ENCODE measurements at places on chromosomes 1 and 21. TPM values are rescaled to one million over a fixed set of nuclear protein-coding genes. Genes with fewer than 3 reads are reported as not detected.

Gene OPRD1
- 3.9 TPM for total RNA-seq

Gene HHAT
- 5.5 TPM for total RNA-seq

Gene PLEKHN1
- not detected for total RNA-seq

Gene DNAJC8
- total RNA-seq = 132 TPM

Gene CLSTN1
- 136 TPM for total RNA-seq

Gene ECE1
- 38.3 TPM for total RNA-seq

GRCh38 chr1:6009120-6010040 is 17.2 kb upstream of the NPHP4 start:
- DNase-seq = no peak

DNA sequence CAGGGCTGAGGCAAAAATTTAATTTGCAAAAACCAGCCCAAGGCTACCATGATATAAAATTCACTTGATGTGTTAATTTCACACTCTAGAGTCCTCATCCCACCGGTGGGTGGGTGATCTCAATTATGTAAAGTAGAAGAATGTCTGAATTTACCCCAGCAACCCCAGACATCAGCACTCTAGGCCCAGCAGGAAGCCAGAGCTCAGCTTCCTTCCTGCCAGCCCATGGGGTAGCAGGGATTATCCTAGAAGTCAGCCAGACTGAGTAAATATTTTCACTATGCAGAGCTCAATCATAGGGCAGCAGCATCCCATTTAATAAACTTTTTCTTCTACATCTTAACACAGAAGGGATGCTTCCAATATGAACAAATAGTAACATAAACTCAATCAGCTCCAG is 71.0 kb downstream of the SIPA1L2 start:
- no peak for DNase-seq

GRCh38 chr1:185495898-185496297 is 178.9 kb upstream of the IVNS1ABP start:
- DNase-seq = no peak

- DNase-seq = no peak
Observed at GRCh38 chr1:184520336-184520735, 133.5 kb downstream of the C1orf21 start.

DNA sequence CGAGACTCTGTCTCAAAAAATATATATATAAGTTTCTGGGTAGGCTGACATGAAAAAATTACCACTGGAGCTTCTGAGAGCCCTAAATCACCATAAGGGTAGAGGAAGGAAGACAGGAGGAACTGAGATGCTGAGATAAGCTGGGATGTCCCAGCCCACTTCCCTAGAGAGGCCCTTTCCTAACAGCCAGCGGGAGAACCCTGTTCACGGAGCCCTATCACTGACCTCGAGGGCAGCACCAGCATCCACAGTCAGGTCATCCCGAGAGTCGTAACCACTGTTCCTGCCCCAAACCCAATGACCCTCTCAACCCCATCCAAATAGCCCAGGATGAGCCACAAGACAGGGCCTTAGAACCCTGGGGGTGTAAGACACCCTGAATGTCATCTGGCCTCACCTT is 77.5 kb downstream of the CD34 start:
- DNase-seq = no peak

DNA sequence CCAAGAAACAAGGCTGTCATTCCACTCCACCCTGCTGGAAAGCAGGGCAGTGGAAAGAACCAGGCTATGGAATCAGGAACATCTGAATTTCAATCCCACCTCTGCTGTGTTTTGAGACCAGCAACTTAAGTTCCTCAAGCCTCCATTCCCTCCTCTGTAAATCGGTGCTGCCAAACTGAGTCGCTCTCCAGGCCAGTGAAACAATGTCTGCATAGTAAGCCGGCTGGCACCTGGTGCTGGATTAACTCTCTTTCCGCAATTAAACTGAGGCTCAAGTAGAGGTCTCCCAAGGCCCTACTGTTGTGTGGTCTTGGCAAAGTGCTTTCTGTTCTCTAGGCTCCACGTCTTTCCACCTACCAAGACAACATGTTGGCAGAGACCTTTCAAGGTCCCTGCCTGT is 65.3 kb downstream of the SSBP3 start:
- DNase-seq = no peak

DNA sequence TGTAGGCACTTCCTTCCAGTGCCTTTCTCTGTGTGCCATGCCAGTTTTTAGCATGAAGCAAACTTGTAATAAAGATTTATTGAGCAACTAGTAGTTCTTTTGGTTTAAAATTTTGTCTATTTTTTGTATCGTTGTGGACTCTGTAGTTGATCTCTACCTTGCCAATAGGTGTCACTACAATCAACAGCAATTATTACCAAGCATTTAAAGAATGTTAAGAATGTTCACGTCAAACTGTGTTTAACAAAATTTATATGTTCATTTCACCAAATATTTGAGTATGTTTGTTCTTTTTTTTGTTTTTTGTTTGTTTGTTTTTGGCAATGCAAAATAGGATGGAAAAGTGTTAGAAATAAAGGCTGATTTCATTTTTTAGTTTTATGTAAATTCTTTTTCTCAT is 208.1 kb downstream of the PATJ start:
- no peak for DNase-seq

- DNase-seq = no peak
Observed at GRCh38 chr21:37686991-37687810, 229.1 kb downstream of the KCNJ6 start.

DNA sequence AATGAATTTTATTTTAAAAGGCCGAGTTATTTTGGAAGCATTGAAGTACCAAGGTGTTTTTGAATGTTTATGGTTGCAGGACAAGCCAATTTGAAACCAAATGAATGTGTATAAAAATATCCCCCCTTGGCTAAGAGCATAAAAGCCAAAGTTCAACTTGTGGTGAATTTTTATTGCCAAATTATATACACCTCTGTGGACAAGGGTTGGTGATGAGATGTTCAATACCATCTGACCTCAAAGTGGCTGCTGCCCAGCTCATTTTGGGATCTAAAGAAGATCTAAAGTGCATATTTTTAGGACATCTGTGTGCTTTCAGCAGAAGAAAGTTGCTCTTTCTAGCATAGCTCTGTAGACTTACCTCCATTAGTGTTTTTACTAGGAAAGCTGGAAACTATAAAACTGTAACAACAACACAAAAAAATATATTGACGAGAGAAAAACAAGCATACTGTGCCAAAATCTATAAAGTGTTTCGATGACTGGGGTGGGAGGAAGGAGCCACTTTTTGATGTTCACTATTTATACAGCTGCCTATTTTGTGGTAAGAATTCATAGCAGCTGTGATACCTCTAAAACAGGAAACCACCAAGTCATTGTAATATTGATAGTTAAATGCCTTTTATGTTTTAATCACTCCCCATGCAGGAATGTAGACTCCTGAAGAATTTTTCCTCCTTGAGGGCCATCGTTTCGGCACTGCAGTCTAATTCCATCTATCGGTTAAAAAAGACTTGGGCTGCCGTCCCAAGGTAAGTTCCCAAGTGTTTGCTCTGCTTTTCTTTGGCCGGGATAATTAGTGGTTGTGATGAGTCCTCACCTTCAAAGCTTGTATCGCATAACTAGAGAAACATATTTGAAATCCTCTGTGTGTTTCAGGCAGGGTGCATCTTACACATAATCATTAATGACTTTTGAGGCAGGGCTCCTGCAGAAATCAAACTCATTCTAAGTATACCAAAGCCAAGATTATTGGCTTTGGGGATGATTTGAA is 83.2 kb downstream of the RGL1 start:
- DNase-seq = no peak

Measured in neural crest cell (in vitro differentiated cells).